ENCODE measurements at places on chromosomes 11 and 22.

- H3K27ac ChIP-seq = no peak overlapping the region
- no peaks in the 10 kb centered on the region for H3K4me1 ChIP-seq
- no peak for DNase-seq
- H3K27me3 ChIP-seq = no peaks in the 10 kb centered on the region
These were observed 7.7 kb upstream of the GLYATL1B start for GRCh38 chr11:59078435-59078834.

DNA sequence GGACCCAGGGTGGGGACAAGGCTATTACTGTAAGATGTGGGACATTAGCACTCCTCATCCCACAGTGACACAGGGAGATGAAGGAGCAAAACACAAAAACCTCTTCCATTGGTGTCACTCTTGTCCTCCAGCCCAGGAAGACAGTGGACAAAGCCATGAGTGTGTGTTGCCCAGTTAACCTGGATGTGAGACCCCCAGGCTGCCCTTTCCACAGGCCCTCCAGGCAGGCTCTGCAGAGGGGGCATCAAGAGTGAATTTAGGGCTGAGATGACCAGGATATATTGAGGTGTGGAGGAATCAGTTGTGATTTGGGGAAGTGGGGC is 111.3 kb downstream of the GGTLC2 start:
- no peak overlapping the region for H3K27ac ChIP-seq
- H3K27me3 ChIP-seq = no peaks in the 10 kb centered on the region
- peaks cover 70% of the 10 kb centered on the region for H3K4me1 ChIP-seq
- no peaks in the 10 kb centered on the region for H3K36me3 ChIP-seq

GRCh38 chr22:27784120-27784475 is 17.5 kb downstream of the MN1 start:
- H3K4me1 ChIP-seq = no peaks in the 10 kb centered on the region
- H3K36me3 ChIP-seq = no peaks in the 10 kb centered on the region
- DNase-seq = no peak
- H3K4me3 ChIP-seq = no peak overlapping the region
- peaks cover 6% of the 10 kb centered on the region for H3K27me3 ChIP-seq

- no peaks in the 10 kb centered on the region for H3K27me3 ChIP-seq
- DNase-seq = no peak
- no peak overlapping the region for H3K4me3 ChIP-seq
- H3K36me3 ChIP-seq = no peaks in the 10 kb centered on the region
- no peak overlapping the region for H3K27ac ChIP-seq
These were observed 161.7 kb downstream of the RAB38 start for GRCh38 chr11:88013508-88014065.

GRCh38 chr11:57356268-57356667 is 18.1 kb downstream of the P2RX3 start:
- no peak overlapping the region for H3K4me3 ChIP-seq
- H3K27ac ChIP-seq = no peak overlapping the region
- no peaks in the 10 kb centered on the region for H3K36me3 ChIP-seq
- DNase-seq = no peak

- H3K27me3 ChIP-seq = no peaks in the 10 kb centered on the region
- DNase-seq = no peak
- no peaks in the 10 kb centered on the region for H3K4me1 ChIP-seq
- H3K27ac ChIP-seq = no peak overlapping the region
- no peaks in the 10 kb centered on the region for H3K36me3 ChIP-seq
These were observed 643.8 kb upstream of the TENM4 start for GRCh38 chr11:80084608-80085007.

- no peak for DNase-seq
- H3K4me1 ChIP-seq = peaks cover 14% of the 10 kb centered on the region
- H3K36me3 ChIP-seq = peaks cover 4% of the 10 kb centered on the region
- no peaks in the 10 kb centered on the region for H3K27me3 ChIP-seq
- no peak overlapping the region for H3K27ac ChIP-seq
- no peak overlapping the region for H3K4me3 ChIP-seq
These were observed 92.2 kb upstream of the PHOX2A start for GRCh38 chr11:72336163-72336562.

GRCh38 chr11:34275486-34275885 is 82.3 kb downstream of the ABTB2 start:
- no peaks in the 10 kb centered on the region for H3K36me3 ChIP-seq
- H3K27ac ChIP-seq = no peak overlapping the region
- no peaks in the 10 kb centered on the region for H3K4me1 ChIP-seq

GRCh38 chr22:21074102-21074715 is 28.5 kb downstream of the LRRC74B start:
- no peaks in the 10 kb centered on the region for H3K27me3 ChIP-seq
- no peaks in the 10 kb centered on the region for H3K36me3 ChIP-seq
- no peaks in the 10 kb centered on the region for H3K4me1 ChIP-seq

DNA sequence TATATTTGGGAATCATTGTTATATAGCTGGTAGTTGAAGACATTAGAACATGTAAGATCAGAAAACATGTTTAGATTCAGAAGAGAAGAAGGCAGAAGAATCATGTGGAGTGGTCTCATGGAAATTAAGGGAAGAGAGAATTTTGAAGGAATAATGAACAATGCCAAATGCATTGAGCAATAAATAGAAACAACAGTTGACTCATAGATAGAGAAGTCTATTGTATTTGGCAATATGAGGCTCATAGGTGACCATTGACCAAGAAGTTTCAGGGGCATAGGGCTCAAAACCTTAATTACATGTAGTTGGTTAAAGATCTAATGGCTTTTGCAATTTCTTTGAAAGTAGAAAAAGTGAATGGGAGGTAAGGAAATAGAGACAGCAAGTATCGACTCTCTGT is 123.9 kb downstream of the PAX6 start:
- H3K4me3 ChIP-seq = no peak overlapping the region
- no peak for DNase-seq
- no peak overlapping the region for H3K27ac ChIP-seq
- no peaks in the 10 kb centered on the region for H3K27me3 ChIP-seq
- H3K36me3 ChIP-seq = no peaks in the 10 kb centered on the region
- no peaks in the 10 kb centered on the region for H3K4me1 ChIP-seq

DNA sequence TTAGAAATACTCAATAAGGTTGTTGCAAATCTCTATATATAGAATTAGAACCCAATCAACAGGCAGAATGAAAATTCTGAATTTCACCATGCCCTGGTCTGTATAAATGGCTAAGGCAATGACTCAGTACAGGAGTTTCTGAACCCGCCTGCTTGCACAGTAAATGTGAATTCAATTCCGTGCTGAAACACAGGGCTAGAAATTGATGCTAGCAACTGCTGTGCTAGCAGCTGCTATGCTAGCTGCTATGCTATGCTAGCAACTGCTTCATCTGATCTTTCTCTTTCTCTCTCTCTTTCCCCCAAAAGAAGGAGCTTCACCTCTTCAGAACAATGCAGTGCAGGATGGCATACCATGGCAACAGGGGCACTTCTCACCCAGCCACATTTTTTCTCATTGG is 9.7 kb upstream of the OR52J3 start:
- no peak overlapping the region for H3K27ac ChIP-seq

- no peak for DNase-seq
- no peaks in the 10 kb centered on the region for H3K27me3 ChIP-seq
These were observed 147.5 kb upstream of the CTSC start for GRCh38 chr11:88484873-88485621.

GRCh38 chr11:2265854-2266585 is 4.4 kb downstream of the ASCL2 start:
- H3K27me3 ChIP-seq = peaks cover 21% of the 10 kb centered on the region
- H3K4me3 ChIP-seq = peak overlapping the region; percentile 15
- no peaks in the 10 kb centered on the region for H3K36me3 ChIP-seq
- DNase-seq = no peak
- peaks cover 48% of the 10 kb centered on the region for H3K4me1 ChIP-seq

GRCh38 chr11:12765428-12765827 is 91.2 kb downstream of the TEAD1 start:
- no peaks in the 10 kb centered on the region for H3K36me3 ChIP-seq
- no peak for DNase-seq
- H3K27me3 ChIP-seq = no peaks in the 10 kb centered on the region
- H3K4me1 ChIP-seq = no peaks in the 10 kb centered on the region
- no peak overlapping the region for H3K4me3 ChIP-seq
- no peak overlapping the region for H3K27ac ChIP-seq

DNA sequence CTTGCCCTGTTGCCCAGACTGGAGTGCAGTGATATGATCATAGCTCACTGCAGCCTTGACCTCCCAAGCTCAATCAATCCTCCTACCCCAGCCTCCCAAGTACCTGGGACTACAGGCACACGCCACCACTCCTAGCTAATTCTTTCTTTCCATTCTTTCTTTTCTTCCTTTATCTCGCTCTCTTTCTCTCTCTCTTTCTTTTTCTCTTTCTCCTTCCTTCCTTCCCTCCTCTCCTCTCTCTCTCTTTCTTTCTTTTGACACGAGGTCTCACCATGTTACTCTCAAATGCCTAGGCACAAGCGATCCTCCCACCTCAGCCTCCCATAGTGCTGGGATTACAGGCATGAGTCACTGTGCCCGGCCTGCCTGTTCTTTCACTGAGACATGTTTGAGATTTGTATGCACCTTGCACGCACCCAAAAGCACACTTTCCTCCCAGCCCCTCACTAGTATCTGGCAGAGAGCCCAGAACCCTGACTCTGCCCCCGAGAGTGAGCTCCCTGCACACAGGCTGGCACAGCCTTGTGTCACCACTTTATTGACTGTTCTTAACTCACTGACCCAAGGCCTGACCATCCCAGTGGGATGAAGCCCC is 56.8 kb downstream of the CD6 start:
- H3K4me3 ChIP-seq = peak overlapping the region; percentile 15
- peaks cover 6% of the 10 kb centered on the region for H3K36me3 ChIP-seq
- no peaks in the 10 kb centered on the region for H3K27me3 ChIP-seq
- peaks cover 64% of the 10 kb centered on the region for H3K4me1 ChIP-seq
- peak; percentile 79 for DNase-seq
- peak overlapping the region; percentile 84 for H3K27ac ChIP-seq

DNA sequence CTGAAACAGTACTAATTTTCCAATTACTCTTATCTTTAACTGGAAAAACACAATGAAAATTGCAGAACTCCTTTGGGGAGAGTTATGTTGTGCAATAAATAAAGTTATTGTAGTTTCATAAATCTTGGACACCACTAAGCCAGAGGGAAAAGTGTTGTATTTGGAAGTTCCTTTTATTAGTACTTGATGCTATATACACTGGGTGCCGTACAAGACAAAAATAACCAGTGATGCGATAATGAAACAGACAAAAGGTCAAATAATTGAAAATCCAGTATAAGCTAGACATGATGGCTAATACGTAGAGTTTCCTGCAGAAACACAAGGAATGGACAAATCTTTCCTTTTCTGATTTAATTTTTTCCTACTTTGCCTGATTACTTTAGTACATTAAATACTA is 541.1 kb downstream of the ETS1 start:
- H3K4me3 ChIP-seq = no peak overlapping the region
- no peaks in the 10 kb centered on the region for H3K36me3 ChIP-seq
- H3K27ac ChIP-seq = no peak overlapping the region
- no peaks in the 10 kb centered on the region for H3K27me3 ChIP-seq

DNA sequence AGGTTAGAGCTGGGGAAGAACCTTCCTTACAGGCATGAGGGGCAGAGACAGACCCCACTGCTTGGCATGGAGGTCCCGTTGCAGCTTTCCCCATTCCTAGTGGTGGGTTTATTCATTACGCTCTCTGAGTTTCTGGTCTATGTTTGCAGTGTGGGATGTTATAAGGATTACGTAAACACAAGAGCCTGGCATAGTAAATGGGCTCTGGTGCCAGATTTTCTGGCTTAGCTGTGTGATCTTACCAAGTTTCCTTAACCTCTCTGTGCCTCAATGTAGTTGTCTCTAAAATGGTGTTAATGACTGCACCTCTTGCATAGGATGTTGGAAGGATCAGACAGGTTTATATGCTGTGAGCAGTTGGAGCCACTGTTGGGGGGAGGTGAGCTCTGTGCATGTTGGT is 15.1 kb downstream of the DTX4 start:
- peaks cover 6% of the 10 kb centered on the region for H3K4me1 ChIP-seq
- no peak overlapping the region for H3K4me3 ChIP-seq
- no peaks in the 10 kb centered on the region for H3K36me3 ChIP-seq
- DNase-seq = no peak
- no peak overlapping the region for H3K27ac ChIP-seq

DNA sequence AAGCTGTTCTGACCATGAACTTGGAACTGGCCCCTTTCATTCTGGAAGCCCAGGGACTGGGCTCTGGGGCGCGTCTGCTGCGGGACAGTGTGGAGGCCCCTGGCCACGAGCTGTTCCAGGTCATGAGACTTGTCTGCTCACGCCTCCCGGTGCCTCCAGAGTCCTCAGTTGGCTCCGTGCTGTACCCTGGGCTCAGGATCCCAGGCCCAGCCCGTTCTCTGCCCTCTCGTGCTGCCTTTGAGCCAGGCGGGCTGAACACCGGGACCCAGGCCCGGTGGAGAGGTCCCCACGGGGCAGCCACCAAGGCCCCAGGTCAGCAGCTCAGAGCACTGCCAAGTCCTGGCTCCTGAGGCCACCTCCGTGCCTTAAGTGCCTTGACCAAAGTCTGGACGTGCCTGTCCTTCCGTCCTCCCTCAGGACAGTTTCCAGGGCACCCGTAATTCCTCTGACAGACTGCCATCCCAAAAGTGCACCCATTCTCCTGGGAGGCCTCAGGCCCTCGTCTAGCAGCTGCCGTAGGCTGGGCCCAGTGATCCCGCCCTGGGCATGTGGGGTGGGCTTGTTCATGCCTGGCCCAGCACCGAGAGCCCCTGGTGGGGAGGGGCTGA is 36.3 kb upstream of the PPARA start:
- no peak overlapping the region for H3K27ac ChIP-seq
- DNase-seq = no peak
- H3K27me3 ChIP-seq = no peaks in the 10 kb centered on the region
- no peak overlapping the region for H3K4me3 ChIP-seq
- peaks cover 2% of the 10 kb centered on the region for H3K36me3 ChIP-seq

DNA sequence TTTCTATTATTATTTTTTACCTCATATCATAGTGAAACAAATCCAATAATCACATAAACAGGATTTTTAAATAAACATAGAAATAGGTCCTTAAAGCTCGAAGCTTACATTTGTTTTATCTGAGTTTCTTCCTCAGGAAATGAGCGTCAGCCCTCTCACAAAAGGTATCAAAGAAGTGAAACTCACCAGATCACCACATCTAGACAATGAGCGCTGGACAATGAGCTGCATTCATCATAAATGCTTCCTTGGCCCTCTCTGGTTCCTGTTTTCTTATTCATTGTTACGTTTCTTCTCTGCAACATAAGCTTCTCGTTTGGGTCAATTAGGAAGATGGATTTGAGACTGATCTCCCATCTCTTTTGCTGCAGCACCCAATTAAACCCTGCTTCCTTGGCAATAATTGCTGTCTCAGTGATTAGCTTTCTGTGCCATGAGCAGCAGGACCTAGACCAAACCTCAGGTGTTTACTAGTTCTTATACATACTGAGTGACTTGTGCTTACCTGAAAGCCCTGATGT is 649.9 kb upstream of the LUZP2 start:
- H3K27me3 ChIP-seq = no peaks in the 10 kb centered on the region
- no peak overlapping the region for H3K4me3 ChIP-seq
- H3K27ac ChIP-seq = no peak overlapping the region
- H3K4me1 ChIP-seq = no peaks in the 10 kb centered on the region

DNA sequence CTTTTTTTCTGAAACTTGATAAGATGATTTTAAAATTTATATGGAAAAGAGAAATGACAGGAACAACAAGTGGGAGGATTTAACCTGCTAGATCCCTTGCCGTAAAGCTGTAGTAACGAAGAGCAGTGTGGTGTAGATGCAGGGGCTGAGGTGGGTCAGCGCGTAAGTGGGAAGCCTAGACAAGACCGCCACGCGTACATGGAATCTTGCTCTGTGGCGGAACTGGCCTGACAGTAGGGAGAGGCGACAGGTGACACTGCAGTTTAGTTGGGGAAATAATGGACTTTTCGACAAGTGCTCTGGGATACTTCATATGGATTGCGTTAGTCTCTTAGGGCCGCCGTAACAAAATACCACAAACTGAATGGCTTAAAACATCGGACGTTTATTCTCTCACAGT is 28.8 kb downstream of the TNRC6B start:
- no peak for DNase-seq
- H3K27ac ChIP-seq = no peak overlapping the region
- H3K36me3 ChIP-seq = peaks cover 11% of the 10 kb centered on the region
- H3K4me1 ChIP-seq = peaks cover 42% of the 10 kb centered on the region
